Stomach (tissue), 19 donors: ENCODE measurements at places on chromosomes 1 and 21.

DNA sequence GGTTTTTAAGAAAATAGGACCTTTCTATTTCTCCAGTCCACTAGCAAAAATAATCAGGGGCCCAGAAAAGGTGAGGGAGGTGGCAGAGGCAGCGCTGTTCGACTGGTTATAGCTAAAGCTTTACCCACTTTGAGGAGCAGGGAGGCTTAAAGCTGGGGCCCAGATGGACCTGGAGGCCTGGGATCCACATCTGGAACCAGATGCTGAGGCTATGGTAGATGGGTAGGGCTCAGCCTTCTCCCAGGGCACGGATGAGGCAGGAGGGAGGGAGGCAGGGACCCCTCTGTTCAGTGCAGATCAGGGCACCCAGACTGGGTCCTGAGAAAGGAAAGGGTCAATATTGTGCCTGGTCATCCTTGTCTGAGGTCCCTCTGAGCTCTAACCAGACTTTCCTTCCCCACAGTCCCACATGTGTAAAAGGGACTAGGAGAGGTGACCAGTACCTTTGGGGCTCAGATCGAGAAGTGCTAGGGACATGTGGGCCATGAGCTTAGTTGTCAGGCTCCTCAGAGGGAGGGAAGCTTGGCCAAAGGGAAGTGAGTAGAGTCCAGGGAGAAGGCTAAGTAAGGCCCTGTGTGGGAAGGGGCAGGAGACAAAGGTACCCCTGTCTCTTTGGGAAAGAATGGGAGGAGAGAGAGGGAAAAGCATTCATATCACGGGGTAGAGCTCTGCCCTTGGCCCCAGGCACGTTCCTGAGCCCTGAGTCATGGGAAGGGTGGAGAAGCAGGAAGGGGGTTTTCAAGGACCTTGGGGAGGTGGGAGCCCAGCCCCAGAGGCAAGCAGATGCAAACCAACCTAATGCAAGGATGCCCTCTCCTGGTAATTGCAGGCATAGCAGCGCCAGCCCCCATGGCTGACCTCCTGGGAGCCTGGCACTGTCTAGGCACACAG is 15.4 kb downstream of the LMNA start:
- peak overlapping the region; percentile 7 for H3K4me3 ChIP-seq
- H3K27ac ChIP-seq, result peak overlapping the region; percentile 97
- peaks cover 58% of the 10 kb centered on the region for H3K4me1 ChIP-seq
- no peaks in the 10 kb centered on the region for H3K27me3 ChIP-seq
- peaks cover 45% of the 10 kb centered on the region for H3K36me3 ChIP-seq
- DNase-seq, result peak; percentile 97

- no peaks in the 10 kb centered on the region for H3K4me1 ChIP-seq
- DNase-seq, result no peak
- H3K36me3 ChIP-seq, result no peaks in the 10 kb centered on the region
- no peak overlapping the region for H3K27ac ChIP-seq
- H3K27me3 ChIP-seq, result peaks cover 4% of the 10 kb centered on the region
- H3K4me3 ChIP-seq, result no peak overlapping the region
Measured at GRCh38 chr1:200479816-200480215, 70.0 kb upstream of the ZNF281 start.

- H3K27me3 ChIP-seq, result no peaks in the 10 kb centered on the region
- H3K4me3 ChIP-seq, result no peak overlapping the region
- H3K36me3 ChIP-seq, result no peaks in the 10 kb centered on the region
- no peak overlapping the region for H3K27ac ChIP-seq
Measured at GRCh38 chr1:223244366-223245103, 101.5 kb upstream of the TLR5 start.

DNA sequence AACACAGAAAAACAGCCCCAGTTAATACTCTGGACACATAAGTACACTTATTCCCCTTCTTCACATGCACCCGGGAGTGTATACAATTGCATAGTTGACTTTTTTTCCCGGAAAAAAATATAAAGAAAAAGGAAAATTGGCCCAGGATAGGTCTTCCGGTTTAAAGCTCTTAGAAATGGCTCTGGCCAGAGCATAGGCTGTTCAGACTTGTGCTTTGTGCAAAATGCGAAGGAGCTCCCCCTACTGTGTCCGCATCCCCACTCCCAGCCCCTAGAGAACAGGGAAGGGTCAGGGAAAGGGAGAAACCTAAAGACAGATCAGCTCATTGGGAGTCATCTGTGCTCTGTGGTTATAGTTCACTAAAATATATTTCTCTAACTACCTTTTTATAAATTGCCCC is 5.5 kb upstream of the MTMR11 start:
- no peak for DNase-seq
- no peak overlapping the region for H3K4me3 ChIP-seq
- peak overlapping the region; percentile 88 for H3K27ac ChIP-seq
- peaks cover 32% of the 10 kb centered on the region for H3K36me3 ChIP-seq
- no peaks in the 10 kb centered on the region for H3K27me3 ChIP-seq

GRCh38 chr1:88029899-88030298 is 654.2 kb upstream of the PKN2 start:
- H3K27me3 ChIP-seq, result no peaks in the 10 kb centered on the region
- no peak for DNase-seq
- no peak overlapping the region for H3K4me3 ChIP-seq
- H3K4me1 ChIP-seq, result no peaks in the 10 kb centered on the region
- no peaks in the 10 kb centered on the region for H3K36me3 ChIP-seq
- H3K27ac ChIP-seq, result no peak overlapping the region
